ENCODE measurements at places on chromosomes 11 and 22.

DNA sequence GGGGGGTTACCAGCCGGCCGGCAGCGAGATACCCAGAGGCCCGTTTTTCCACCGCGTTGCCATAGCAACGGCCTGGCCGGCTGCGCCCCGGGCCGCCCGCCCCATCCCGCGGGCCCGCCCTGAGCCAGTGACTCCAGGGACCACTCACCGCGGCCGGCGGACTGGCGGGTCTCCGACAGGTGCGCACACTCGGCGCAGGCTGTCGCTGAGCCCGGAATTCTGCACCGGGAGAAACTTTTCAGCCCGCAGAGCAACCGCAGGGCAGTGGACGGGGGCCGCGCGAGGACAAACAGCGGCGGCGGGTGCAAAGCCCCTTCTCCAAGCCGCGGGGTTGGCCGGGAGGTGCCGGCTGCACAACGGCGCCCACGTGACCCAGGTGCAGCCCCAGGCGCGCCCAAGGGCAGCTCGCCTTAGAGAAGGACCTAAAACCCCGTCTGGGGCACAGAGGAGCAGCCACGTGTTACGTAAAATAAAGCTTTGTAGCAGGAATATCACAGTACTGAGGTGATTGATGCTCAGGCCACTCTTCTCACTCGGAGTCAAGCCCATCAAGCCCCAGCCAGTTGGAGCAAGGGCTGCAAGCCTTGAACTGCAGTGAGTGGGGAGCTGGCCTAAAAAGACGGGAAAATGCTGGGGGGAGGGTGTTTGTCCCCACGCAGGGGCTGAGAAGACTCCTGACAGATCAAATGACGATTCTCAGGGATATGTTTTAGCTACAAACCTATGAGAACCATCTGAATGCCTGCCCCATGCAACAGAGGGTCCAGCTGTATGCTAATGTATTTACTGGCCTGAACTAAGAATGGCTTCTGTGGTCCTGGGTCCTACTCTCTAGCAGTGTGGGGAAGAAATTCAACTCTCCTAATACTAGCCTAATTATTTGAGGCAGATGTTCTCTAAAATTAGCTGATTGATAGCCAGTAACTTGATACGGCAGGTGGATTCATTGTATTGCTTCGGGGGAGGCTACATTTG, at the start of gene STK33:
STK33 (minus strand) TSS at position 294 of the 975 bp plus-strand sequence. CDS start 119,323 bp downstream, outside the sequence.
- no peak for DNase-seq

GRCh38 chr11:119763071-119763728, 34.2 kb upstream of the NECTIN1 start:
- no peak for DNase-seq

GRCh38 chr22:27695925-27696324, 105.6 kb downstream of the MN1 start:
- DNase-seq, result no peak

DNA sequence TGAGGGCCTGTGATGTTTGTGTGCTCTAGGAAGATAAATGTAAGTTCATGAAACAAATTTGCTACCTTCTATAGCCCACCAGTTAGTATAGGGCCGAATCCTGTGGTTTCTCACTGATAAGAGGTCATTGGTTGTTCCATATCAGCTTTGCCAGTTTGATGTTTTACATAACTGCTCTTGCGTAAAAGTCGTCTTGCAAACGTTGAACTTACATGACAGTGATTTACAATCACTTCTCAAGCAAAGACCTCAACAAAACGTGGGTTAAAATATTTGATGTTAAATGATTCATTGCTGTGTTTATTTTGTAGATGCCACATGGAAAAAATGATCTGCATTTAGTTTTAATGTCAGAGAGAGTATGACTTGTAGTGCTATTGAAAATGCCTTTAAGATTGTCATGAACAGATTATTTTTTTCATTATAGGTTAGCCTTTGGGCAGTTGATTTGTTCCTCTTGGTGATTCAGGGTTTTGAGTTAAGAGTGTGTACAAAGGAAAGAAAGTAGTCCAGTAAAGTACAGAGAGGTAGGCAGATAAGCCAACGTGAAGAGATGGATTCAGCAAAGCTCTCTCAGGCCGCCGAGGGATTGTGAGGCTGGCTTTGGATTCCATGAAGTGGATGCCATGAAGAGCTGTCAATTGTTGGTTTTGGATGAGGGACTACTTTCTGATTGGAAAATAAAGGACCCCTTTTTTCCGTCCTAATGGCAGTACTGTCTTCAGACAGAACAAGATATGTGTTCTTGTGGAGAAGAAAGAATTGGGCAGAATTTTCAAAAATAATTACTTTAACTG, 2.6 kb downstream of the EWSR1 start:
- no peak for DNase-seq

DNA sequence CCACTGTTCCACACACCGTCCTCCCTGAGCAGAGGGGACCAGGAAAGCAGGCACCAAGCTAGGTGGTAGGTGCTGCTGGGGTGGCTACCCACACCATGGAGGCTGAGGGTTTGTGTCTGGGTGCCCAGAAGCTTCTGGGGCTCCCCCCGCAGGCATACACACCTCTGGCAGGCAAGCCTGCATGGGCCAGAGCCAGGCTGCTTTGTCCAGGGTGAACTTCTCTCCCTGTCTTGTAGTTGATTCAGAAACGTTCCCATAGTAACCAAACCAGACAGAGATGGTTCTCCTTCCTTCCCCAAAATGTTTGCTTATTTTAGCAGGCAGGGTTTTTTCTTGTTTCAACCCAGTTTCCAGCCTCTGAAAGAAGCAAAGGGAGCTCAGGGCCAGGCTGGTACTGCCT, 40.9 kb upstream of the SUSD2 start:
- no peak for DNase-seq

- DNase-seq, result no peak
Observed at GRCh38 chr11:114075891-114076441, 16.5 kb downstream of the ZBTB16 start.

- no peak for DNase-seq
Observed at GRCh38 chr11:56706486-56706885, 7.6 kb downstream of the OR9G1 start.
